ENCODE measurements at places on chromosomes 4 and X. TPM values are rescaled to one million over a fixed set of nuclear protein-coding genes. Genes with fewer than 3 reads are reported as not detected.

Gene UGT2B17
- not detected for total RNA-seq

Gene MTMR8
- total RNA-seq, result 1.2 TPM

Gene PAGE2
- not detected for total RNA-seq

Gene CDKL2
- total RNA-seq, result 6.2 TPM

Gene DEFB131A
- not detected for total RNA-seq

GRCh38 chr4:142355421-142355930 lies 490.6 kb downstream of the INPP4B start:
- DNase-seq, result no peak

GRCh38 chr4:38117591-38117990 lies 157.4 kb downstream of the PTTG2 start:
- DNase-seq, result no peak

DNA sequence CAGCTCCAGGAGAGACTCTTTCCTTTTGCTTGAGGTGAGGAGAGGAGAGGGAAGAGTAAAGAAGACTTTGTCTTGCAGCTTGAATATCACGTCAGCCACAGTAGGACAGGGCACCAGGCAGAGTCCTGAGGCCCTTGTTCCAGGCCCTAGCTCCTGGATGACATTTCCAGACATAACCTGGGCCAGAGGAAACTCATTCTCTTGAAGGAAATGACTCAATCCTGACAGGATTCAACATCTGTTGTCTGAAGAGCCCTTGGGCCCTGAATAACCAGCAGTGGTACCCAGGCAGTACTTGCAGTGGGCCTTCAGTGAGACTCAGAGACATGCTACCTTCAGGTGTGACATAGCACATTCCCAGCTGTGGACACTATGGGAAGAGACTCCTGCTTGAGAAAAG lies 62.8 kb downstream of the FGF16 start:
- no peak for DNase-seq

DNA sequence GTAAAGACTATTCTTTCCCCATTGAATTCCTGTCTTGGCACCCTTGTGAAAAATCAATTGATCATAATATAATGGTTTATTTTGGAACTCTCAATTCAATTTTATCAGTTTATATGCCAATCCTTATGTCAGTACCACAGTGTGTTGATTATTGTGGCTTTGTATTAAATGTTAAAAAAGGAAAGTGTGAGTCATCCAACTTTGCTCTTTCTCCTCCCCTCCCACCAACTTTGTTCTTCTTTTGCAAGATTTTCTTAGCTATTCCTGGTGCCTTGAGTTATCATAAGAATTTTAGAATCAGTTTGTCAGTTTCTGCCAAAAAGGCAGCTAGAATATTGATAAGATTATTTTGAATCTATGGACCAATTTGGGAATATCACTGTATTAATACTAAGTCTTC lies 11.2 kb upstream of the RNF175 start:
- no peak for DNase-seq

- DNase-seq, result no peak
These were observed 493.9 kb downstream of the TMA16 start for GRCh38 chr4:163988391-163988790.
